GDM1 (cell line): ENCODE measurements at places on chromosomes 11 and 22.

DNA sequence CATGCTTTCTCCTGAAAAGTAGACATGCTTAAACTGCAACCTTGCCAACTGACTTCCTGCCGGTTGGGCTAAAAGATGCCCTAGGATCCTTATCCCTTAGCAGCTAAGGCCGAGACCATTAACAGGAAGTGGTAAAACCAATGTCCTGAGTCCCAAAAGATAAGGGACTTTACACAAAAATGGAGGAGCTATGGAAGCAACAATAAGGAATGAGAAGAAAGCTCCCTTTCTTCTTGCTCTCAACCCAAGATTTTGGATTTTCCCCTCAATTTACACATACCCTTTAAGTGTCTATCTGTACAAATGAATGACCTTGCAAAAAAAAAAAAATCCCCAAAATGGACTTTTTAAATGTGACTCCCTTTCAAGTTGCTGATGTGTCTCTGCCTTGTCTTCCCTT lies 11.1 kb downstream of the MRPL17 start:
- DNase-seq, result no peak

DNA sequence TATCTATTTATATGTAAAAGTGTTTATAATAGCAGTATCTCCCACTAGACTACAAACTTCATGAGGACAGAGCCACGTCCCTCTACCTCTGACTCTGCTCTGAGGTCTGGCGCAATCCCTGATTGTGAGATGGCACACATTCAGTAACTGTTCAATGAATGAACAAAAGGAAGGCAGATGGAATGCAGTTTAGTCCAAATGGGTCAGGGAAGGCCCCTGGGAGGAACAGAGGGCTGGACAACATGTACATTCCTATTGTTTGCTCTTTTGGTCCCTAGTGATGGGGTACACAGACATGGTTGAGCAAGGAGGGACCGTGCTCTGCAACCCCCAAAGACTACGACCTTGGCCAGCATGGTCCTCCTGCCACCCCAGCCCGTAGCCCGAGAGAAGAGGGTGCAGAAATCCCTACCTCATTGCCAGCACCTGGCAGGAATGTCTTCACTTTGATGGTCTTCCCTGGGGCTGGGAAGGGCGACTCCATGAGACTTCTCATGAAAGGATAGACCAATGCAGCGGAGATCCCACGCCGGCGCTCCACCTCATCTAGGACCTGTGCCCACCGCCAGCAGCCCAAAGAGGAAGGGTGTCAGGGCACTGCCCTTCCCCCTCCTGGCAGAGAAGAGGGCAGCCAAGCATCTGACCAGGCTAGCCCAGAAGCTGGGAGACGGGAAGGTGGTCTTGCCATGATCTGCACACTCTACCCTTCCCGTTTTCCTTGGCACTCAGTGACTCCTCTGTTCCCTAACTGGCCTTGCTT lies 24.3 kb downstream of the RPL27A start:
- DNase-seq, result no peak

DNA sequence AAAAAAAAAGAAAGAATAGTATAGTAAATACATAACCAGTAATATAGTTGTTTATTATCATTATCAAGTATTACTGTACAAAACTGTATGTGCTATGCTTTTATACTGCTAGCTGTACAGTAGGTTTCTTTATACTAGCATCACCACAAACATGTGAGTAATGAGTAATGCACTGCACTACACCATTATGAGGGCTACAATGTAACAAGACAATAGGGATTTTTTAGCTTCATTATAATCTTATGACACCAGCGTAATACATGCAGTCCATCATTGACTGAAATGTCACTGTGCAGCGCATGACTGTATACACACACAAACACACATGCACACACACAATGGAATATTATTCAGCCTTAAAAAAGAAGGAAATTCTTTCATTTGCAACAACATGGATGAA lies 111.5 kb upstream of the ZBED5 start:
- no peak for DNase-seq

- DNase-seq, result no peak
These were observed 44.5 kb downstream of the SLC22A24 start for GRCh38 chr11:63099555-63099954.

GRCh38 chr22:43845981-43846380 lies 16.3 kb downstream of the SULT4A1 start:
- DNase-seq, result no peak

DNA sequence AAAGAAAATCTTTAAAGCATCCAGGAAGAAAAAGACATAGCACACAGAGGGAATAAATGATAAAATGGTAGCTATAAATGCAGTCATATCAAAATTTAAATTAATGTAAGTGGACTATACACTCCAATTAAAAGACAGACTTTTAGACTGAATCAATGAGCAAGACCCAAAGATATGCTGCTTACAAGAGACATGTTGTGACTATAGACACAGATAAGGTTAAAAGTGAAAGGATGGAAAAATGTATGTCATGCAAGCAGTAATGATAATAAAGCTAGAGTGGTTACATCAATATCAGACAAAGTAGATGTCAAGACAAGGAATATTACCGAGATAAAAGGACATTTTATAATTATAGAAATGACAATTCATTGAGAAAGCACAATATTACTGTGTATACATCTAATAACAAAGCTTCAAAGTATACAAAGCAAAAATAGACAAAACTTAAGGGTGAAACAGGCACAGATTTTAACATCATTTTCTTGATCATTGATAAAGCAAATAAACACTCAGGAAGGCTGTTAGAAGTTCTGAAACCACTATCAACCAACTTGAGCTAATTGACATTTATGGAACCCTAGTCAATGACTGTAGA lies 22.8 kb upstream of the MUC5AC start:
- DNase-seq, result no peak

GRCh38 chr22:40289991-40290459 lies 56.3 kb upstream of the ADSL start:
- DNase-seq, result no peak

DNA sequence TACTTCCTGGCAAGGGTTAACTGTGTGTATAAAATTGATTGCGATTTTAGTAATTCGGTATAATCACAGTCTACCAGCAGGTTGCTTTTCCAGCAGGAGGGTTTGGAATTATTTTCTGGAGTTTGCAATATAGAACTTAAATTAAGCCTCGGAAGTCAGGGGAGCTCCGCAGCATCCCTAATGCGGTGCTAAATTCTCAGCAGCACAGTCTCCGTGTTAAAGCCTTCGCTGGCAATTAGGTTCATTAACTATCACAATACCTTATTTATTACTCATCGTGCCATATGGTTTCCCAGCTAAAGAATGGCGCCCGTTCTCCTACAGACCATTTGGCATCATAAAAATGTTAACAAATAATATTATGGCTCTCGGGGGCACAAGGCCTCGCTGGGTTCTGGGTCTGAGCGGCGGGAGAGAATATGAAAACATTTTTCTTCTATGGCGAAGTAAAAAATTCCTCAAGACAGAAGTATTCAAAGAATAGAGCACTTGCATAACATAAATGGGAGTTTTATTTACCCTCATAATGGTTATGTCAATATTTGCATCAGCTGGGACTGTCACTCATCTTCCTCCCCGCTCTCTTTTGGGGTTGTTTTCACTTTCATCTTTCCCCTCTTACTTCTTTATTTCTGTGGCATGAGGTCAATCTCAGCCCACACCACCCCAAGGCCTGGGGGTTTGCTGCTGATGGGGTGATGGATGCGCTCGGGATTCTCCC lies 28.1 kb upstream of the ZBTB16 start:
- DNase-seq, result no peak

DNA sequence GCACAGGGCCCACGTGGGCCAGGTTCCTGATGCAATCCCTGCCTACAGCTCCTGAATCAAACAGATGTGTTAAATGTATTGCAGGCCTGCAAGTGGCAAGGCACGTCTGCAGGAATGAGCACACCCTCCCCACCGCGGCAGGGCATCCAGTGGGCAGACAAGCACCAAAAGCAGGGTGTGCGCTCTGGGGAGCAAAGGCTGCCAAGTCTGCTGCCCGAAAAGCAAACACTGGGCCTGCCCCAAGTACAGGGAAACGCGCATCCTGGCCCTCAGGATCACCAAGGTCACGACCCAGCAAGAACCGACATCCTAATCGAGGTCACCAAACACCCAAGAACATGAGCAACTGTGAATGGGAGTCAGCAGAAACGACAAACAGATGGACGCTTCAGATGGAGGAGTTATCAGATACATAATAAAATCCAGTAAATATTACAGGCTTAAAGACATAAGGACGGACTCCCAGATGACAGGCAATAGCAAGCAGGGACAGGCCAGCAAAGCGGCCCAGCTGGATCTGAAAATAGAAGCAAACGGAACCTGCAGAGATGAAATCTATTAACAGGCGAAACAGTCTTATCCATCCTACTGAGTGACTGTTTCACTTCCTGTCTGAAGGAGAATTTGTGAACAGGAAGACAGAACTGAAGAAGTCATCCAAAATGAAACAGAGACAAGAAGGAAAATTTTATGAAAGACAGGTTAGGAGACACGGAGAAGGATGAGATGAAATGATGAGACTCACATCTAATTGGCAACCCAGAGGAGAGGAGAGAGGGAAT lies 26.7 kb downstream of the CARS1 start:
- DNase-seq, result no peak

- DNase-seq, result no peak
These were observed 1526.3 kb downstream of the BRD1 start for GRCh38 chr22:48301421-48301820.

DNA sequence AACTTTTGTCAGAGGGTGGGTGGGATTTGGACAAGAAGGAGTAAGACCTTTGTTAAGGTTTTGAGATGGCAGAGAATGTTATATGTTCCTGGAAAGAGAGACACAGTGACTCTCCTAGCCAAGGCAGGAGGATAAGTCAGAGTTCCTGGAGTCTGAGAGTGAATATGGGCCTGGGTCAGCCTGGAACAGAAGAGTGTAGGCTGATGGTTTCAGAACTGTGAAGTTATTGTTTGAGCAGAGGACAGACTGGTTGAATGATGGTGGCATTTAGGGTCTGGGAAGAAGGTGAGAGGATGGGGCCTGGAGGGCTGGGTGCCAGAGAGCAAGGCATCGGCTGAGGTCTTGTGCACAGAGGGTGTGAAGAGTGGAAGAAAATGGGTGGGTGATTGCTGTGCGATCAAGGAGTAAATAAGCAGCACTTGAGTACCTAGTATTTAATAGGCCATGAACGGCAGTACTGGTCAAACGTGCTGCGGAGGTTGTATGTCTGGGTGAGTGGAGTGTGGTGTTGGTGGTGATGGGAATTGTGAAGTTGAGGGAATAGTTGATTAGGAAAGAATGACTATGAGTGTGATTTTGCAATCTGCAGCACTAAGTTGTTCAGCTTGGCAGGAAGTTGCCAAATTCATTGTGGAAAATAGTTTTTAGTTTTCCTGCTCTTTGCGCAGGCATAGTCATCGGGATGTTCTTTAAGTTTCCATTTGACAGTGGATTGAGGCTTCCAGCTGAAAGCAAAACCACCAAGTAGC lies 1.8 kb downstream of the PANX1 start:
- DNase-seq, result no peak

GRCh38 chr22:31497148-31497938 lies 1.0 kb downstream of the SFI1 start:
- no peak for DNase-seq

GRCh38 chr22:27541836-27542235 lies 259.7 kb downstream of the MN1 start:
- DNase-seq, result no peak

DNA sequence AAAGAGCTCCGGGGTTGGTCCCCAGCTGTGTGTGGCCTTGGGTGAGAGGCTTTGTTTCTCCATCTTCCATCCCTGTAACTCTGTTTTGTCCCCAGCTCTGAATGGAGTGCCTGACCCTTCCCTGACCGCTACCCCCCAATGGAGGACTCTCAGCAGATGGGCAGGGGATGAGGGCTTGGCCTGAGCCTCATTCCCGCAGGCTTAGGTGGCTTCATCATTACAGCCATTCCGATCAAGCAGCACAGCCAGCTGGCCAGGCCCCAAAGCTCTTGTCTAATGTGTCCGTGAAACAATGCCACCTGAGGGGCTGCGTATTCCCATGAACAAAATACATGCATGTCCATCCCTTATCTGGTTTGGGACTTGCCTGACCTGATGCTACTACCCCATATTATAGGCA lies 3.9 kb upstream of the CDC42EP2 start:
- no peak for DNase-seq

DNA sequence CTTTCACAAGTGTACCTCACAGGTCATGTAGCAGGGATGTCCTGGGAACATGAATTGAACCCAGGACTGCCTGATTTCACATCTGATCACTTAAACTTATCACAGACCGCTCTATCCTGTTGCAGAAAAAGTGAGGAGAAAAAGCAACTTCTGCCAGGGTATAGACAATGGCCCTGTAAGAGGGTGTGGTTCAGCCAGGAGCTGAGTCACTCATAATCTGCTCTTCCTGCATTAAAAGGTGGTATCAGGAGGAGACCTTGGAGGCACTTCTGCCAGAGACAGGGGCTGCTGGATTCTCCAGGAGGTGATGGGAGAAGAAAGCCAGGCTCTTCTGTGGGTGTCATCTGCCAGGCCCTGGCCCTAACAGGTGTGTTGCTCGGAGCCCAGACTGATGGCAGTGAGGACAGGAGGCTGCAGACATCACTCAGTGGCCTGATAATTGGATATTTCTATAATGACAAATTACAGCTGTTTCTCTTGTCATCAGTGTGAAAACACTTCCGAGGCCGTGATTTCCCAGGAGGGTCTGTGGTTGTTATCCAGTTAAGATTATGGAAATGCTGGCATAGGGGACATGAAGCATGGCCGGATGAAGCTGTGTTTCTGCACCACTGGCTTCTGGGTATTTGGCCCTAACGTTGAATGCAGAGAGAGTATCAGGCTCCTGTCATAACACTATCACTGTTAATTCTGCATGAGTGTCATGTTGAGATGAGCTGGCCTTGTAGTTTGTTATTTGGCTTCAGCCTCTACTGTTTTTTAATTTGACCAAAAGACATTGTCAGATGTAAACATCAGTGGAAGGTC lies 125.1 kb upstream of the ZBED5 start:
- DNase-seq, result no peak

DNA sequence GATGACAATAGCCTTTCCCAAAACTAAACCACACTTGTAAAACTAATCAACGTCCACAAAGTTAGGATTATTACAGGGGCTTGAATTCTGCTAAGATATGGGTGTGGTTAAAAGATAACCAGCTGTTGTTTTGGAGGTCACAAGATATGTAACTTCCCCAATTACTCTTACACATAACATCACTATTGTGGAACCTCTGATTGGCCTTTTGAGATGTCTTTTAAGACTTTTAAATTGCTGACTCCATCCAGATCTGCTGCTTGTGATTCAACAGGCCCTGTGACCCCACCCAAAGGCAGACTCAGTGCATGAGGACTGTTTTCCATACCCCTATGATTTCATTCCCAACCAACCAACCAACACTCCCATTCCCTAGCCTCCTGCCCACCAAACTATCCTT lies 893.9 kb downstream of the OPCML start:
- no peak for DNase-seq
